ENCODE measurements at places on chromosomes 16 and 17.

DNA sequence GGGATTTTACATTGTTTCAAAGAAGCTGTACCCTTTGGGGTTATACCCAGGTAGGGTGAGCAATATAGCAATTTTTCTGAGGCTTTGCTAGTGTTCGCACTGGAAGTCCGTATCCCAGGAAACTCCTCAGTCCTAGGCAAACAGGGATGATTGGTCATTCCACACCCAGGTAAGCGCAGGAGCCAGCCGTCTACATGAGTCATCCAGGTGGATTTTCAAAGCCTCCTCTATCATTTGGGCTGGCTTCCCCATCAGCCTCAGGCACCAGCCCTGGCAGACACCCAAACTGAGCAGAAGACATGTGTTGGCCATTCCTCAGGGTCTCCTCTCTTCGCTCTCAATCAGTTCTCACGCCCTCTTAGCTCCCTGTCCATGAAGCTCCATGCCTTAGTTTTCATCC is 135.6 kb downstream of the AIPL1 start:
- no peak for DNase-seq

GRCh38 chr17:74607221-74607620 is 15.1 kb upstream of the CD300LD start:
- DNase-seq = no peak

DNA sequence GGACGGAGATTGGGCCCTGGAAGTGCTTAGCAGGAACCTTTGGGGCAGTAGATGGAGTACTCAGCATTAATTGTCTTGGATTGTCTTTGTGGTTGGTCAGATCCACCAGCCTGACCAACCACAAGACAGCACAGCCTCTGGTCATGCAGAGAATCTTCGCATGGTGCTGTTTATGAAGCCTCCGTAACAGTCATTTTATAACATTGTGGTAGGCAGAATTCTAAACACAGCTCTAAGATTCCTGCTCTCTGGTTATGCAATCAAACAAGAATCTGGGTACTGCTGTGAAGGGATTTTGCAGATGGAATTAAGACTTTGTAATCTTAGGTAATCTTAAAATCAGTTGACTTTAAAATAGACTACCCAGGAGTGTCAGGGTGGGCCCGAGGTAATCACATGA is 312.2 kb upstream of the GOT2 start:
- DNase-seq = no peak

- DNase-seq = no peak
Measured at GRCh38 chr17:16938496-16939207, 33.3 kb downstream of the TNFRSF13B start.

DNA sequence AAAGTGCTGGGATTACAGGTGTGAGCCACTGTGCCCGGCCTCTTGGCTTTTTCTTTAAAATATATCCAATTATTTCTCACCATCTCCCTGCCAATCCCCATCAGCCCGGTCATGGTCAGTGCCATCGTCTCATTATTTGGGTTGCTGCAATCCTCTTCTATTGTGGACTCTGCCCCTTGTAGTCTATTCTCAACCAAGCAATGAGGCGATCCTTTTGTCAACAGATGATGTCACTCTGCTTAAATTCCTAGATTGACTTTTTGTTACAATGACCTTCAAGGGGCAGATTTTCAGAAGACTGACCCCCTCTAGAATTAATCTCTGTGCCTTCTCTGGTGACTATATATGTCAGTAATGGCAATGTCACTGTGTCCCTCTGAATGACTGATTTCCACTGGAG is 384.7 kb downstream of the UTP18 start:
- DNase-seq = no peak

GRCh38 chr16:19696328-19696727 is 21.7 kb downstream of the KNOP1 start:
- DNase-seq = peak; percentile 33

- DNase-seq = no peak
Measured at GRCh38 chr17:32323811-32324491, 18.0 kb downstream of the C17orf75 start.

DNA sequence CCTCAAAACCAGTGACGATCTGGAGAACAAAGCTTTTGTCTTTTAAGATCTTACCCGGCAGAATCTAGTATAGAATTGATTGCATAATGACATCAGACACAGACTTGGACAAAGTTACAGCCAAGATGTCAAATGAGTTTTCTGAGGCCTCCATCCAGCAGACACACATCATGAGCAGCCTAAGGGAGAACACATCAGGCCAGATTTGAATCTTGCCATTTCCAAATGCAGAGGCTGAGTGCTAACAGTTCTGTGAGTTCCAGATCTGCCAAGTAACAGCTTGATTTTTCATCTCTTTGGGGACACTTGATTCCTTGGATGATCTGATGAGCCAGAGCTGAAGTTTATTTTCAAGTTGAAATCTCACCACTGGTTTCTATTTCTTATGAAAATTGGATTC is 21.0 kb downstream of the NOG start:
- DNase-seq = no peak

DNA sequence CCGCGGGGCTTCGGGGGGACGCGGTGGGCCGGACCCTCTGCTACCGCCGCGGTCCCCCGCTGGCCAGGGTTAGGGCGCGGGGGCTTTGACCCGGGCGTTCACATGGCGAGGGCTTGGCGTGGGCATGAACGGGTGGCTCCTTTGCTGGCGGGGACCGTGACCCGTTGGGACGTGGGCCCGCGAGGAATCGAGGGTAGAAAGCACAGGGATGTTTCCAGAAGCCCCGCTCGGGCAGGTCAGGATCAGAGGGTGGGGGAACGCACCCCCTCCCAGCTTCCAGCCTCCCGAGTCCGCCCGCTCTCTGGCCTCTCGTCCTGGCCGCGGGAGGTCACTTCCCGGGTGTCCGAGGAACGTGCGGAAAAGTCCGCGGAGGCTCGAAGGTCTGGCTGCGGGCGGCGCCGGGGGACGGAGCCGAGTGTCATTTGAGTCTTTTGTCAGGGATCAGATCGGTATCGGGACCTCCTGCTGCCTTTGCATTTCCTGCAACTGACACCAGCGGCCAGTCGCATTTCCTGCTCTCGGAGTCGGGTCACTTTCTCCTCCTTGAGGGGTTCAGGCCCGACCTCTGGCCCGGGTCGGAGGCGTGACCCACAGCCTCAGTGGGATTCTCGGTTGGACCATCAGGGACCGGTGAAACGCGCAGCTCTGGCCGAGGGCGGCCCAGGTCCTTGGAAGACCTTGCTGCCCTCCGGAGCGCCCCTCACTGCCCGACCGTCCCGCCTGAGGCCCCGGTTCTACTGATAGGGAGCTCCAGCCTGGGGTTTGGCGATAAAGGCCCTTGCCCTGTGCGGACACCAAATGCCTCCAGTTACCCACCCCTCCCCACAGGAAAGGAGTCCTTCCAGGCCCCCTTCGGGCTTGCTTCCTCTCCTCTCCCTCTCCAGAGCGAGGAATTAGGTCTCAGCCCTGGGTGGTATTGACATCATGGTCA is 702 bp upstream of the WNT3 start:
- DNase-seq = no peak
